GM20000 (cell line): ENCODE measurements at places on chromosomes 7 and 10.

DNA sequence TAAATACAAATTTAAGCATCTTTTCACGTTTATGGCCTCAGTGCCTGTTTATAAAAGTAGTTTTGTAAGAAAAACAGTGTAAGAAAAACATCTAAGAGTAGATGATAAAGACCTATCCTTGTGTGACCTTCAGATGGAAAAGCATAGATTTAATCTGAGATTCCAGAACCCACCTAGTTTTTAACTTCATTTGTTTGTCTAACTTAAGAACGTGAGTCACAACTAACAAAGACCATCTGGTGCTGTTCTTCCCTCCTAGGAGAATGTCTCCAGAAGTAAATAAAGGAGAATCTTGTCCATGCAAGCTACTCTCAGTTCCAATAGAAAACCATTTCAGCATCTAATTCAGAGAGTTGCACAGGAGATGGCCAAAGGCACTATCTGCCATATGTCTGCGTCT is 265.4 kb upstream of the C7orf33 start:
- DNase-seq, result no peak

DNA sequence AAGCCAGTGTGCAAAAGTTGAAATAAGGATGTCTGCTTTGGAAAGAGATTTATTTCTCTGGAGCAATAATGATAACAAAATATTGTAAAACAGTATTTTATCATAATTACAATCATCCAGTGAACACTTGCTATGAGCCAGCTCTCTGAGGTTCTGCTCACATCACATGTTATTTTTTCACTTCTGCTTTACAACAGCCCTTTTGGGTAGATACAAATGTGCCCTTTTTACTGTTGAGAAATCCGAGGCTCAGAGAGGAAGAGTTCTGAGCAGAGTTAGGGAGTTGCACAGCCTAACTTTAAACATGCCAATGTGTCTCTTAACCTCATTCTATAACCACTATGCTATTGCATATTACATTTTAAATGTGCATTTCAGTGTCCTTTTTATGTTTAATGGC is 232.6 kb upstream of the CDC14C start:
- no peak for DNase-seq

- no peak for DNase-seq
Measured at GRCh38 chr10:92923416-92923815, 75.1 kb downstream of the EXOC6 start.

GRCh38 chr10:95697429-95697828 is 3.7 kb upstream of the TCTN3 start:
- DNase-seq, result no peak

GRCh38 chr7:51188987-51189386 is 127.6 kb downstream of the COBL start:
- DNase-seq, result no peak

GRCh38 chr10:60535427-60535826 is 145.8 kb upstream of the ANK3 start:
- no peak for DNase-seq

DNA sequence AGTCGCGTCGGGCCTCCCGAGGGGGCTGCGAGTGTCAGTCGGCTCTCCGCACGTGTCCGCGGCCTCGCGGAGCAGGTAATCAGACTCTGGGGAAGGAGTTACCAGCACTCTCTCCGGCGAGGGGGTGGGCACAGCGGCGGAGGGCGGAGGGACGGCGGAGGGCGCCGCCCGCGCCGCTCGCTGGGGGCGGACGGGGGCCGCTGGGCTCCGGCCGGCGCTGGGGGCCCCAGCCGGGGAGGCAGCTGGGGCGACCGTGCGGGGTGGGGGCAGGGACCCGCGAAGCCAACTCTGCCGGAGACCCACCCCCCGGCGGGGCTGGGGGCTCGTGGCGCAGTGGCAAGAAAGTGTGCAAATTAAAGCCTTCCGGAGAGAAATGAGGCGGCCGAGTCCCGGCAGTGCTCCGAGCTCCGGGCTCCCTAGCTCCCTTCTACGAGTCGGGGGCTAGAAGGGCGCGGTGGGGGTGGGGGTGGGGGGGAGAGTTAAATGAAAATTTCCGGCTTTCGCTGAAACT is at the start of gene CDK6:
Gene CDK6 (minus strand): TSS at position 85 of the 511 bp plus-strand sequence. CDS start 3,250 bp downstream, outside the sequence.
- DNase-seq, result peak; percentile 89

DNA sequence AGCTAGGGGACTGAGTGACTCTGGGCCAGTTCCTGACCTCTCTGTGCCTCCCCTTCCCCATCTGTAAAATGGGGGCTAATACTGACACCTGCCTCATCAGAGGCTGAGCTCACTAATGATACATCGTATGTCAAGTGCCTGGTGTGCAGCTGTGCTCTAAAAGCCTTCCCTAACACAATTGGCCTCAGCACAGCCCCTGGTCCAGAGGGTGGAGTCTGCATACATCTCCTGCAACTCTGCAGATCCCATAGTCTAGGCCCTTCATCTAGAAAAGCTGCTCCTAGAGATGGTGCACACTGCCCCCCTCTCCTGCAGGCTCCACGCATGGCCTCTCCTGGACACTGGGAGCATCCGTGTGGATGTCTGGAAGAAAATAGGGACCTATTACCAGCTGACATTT is 255.0 kb downstream of the RPS24 start:
- DNase-seq, result no peak

- no peak for DNase-seq
Measured at GRCh38 chr10:61634746-61635145, 28.0 kb upstream of the CABCOCO1 start.

- no peak for DNase-seq
Measured at GRCh38 chr7:97512441-97513207, 219.3 kb upstream of the TAC1 start.

- no peak for DNase-seq
Measured at GRCh38 chr10:934746-935406, 3.4 kb upstream of the LARP4B start.

GRCh38 chr10:26391701-26392695 is 46.1 kb upstream of the APBB1IP start:
- DNase-seq, result peak; percentile 26
